ENCODE measurements at places on chromosomes 2 and 18. TPM values are rescaled to one million over a fixed set of nuclear protein-coding genes. Genes with fewer than 3 reads are reported as not detected.

The ZNF519 gene
- 6.6 TPM for total RNA-seq

The CASP10 gene
- 3.4 TPM for total RNA-seq

DNA sequence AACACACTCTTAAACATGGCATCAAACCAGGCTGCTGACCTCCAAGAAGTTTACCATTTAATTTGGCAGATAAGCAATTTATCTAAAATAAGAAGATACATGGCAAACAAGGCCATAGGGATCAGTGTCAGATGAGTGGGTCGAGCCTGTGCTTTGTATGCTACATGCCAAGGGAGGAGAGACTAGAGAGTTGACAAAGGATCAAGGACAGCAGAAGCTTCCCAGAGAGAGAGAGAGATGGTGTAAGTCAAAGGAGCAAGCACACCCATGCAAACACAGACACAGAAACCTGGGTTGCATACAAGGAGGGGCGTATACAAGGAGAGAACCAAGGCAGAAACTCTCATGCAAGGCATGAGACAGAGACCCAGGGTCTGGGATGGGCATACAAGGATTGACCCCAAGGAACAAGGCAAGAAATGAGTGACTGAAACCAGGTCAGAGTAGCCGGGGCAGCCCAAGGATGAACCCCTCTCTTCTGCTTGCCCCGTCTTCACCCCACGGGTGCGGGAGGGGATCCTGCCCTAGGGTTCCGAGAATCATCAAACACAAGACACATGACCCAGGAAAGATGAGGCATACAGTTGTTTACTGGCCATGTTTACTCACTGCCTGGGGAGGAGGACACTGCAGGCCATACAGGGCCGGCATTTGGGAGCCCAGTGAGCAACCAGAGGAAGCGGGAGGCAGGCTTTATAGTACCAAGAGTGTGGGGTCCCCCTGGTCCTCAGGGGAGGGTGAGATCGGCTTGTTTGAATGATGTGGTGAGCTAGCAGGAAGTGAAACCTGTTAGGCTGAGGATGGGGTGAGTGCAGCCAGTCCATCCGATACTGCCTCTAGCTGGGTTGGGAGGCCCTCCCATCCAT is 529.2 kb upstream of the ID2 start:
- no peak for DNase-seq

DNA sequence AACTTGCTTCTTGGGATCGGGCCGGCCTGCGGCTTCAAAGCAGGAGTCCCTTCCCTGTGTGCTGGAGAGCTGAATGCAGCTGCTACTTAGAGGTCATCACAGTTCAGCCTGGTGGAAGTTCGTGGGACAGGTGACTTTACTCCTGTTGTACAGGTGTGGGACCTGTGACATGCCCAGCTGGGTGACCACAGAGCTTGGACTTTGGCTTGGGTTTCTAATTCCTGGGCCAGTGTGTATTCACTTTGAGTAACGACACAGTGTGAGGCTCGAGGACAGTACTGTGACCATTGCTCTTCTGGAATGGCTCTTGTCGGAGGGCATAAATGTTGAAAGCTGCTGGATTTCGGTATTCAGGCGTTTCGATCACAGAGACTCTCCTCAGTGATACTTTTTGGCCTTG is 114.5 kb downstream of the STPG4 start:
- no peak for DNase-seq

DNA sequence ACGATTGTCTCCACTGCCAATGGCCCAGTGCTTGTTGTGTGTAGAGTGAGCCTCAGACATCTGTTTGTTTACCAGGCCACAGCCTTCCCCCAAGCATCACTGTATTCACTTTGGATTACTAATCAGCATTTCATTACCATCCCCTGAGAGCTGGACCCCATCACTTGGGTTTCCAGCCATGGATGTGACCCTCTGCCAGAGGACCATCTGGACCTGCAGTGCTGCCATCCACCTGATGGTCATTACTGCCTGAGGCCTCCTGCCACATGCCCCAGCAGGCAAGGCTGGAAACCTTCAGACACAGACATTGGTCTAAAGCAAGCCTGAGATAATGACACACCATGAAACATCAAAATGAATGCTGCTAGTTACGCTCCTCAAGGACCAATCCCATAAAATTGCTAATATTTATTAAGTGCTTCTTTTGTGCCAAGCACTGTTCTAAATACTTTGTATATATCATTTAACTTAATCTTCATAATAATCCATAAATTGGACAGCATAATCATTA is 2096.3 kb upstream of the CELF4 start:
- DNase-seq = no peak

DNA sequence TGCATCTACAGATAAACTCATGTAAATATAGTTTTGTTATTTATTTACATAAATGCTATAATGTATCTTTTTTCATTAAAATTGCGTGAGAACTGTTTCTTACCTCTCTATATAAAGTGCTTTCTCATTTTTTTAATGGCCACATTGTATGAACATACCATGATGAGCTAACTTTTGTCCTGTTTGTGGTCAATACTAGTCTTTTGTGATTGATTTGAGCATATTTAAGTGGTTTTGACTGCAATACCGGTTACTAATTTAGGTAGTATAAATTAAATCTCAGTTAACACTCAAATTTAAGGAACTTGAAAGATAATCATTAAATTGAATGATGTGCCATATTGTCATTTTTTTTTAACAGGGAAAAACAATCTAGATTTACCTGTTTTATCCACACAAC is 108.2 kb downstream of the HAUS1 start:
- no peak for DNase-seq

GRCh38 chr2:147297820-147298219 is 547.0 kb upstream of the ACVR2A start:
- DNase-seq = peak; percentile 9

DNA sequence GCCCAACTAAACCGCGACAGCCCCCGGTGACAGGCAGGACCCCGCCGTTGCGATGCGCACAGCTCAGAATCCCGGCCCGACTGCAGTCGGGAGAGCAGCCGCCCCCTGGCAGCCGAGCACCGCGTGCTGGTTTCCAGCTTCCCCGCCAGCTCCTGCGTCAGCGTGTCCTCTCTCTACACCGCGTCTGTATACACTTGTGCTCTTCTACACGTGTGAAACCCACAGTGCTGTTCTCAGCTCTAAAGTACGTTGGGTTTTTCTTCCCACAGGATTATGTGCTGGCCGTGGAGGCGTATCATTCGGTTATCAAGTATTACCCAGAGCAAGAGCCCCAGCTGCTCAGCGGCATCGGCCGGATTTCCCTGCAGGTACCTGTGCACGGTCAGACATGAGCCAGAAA is 54.0 kb downstream of the ADI1 start:
- DNase-seq = no peak

DNA sequence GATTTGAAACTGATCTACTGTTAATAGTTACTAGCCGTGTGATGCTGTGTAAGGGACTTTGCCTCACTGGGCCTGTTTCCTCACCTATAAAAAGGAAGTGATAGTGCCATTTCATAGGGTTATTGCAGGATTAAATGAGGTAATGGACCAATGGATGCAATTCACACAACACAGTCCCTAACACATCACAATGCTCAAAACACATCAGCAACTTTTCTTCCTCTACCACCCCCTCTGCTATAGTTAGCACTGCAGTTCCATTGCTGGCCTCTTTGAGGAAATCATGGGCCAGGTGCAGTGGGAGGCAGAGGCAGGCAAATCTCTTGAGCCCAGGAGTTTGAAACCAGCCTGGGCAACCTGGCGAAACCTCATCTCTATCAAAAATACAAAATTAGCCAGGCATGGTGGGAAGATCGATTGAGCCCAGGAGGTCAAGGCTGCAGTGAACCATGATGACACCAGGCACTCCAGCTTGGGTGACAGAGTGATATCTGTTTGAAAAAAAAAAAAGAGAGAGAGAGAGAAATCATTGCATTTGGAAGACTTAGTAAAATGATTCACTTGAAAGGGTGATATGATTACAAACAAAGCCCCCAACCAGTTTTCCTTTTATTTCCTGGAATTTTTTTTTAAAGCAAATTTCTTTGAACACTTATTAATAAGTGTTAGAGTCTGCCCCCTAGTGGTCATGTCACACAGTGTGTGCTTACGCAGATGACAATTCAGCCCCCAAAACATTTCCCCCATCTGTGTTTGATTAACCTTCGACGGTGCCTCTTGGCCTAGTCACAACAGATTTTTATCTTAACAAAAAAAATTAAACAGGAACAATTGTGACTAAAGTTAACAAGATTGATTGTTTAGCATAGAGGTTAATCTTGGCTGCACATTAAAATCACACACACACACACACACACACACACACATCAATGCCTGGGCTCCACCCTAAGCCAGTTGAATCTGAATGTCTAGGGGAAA is 88.6 kb upstream of the BCL11A start:
- peak; percentile 13 for DNase-seq
